T-helper 17 cell (primary cell): ENCODE measurements at places on chromosomes 6 and 20.
A peak's percentile ranks its signal among the peaks of the same experiment; 100 is the strongest.

GRCh38 chr6:113662688-113663333, 194.3 kb upstream of the MARCKS start:
- H3K27me3 ChIP-seq, result peaks cover 5% of the 10 kb centered on the region
- DNase-seq, result no peak
- no peaks in the 10 kb centered on the region for H3K36me3 ChIP-seq
- no peaks in the 10 kb centered on the region for H3K4me1 ChIP-seq

- peaks cover 14% of the 10 kb centered on the region for H3K4me1 ChIP-seq
- H3K4me3 ChIP-seq, result peak overlapping the region; percentile 67
- H3K27ac ChIP-seq, result peak overlapping the region; percentile 92
- peak; percentile 17 for DNase-seq
- H3K36me3 ChIP-seq, result no peaks in the 10 kb centered on the region
These were observed 25.3 kb upstream of the TOP1 start for GRCh38 chr20:41003143-41003935.

DNA sequence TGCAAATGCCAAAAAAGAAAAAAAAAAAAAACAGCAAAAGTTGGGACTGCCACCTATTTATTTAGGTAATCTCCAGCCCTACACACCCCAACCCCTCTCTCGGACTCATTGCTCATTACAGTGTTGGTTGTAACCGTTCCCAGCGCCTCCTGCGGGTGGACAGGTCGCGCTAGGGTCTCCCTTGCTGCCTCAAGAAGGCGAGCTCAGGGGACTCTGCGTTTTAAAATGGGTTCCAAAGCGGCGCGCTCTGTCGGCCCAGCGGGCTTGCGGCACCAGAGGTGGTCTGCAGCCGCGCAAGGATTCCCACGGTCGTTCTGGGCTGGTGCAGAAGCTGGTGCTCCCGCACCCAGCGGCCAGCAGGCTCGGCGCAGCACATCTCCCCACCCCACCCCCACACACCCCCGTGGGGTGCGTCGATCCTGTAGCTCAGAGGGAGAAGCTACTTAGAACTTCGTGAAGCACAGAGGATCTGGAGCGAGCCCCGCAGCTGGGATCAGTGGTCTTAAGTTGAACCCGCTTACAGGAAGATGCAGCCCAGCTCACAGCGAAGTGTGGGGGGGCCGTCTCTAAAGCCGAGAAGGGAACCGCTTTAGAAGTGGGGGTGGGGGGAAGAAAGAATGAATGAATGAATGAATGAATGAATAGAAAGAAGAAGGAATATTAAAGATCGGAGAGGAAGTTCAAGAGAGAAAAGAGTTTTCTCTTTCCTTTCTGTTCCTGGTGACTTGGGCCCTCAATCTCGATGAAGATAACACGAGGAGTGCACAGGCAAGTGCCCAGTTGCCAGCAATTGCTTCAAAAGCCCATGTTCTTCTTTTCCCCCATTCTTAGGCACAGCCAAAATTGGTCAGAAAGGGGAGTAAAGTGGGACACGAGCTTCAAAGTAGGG, 780 bp downstream of the TFAP2A start:
- H3K27ac ChIP-seq, result peak overlapping the region; percentile 67
- peaks cover 11% of the 10 kb centered on the region for H3K4me1 ChIP-seq
- peaks cover 6% of the 10 kb centered on the region for H3K36me3 ChIP-seq
- peak overlapping the region; percentile 91 for H3K4me3 ChIP-seq
- peaks cover 76% of the 10 kb centered on the region for H3K27me3 ChIP-seq

DNA sequence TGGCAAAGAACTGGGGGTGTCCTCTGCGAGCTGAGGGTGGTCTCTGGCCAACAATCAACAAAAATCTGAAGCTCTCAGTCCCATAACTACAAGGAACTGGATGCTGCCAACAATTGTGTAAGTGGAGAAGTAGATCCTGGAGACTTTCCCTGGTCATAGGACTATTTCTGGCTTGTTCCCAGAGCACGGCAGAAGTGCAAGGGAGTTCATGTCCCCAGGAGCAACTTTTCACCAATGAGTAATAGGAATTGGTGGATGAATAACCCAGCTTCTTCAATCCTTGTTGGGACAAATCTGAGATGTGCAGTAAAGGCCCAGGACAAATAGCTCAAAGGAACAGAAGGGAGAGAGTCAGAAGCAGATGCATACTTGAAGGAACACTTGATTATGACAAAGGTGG, 95.5 kb downstream of the QRSL1 start:
- H3K36me3 ChIP-seq, result no peaks in the 10 kb centered on the region
- H3K4me3 ChIP-seq, result no peak overlapping the region
- peaks cover 30% of the 10 kb centered on the region for H3K27me3 ChIP-seq

DNA sequence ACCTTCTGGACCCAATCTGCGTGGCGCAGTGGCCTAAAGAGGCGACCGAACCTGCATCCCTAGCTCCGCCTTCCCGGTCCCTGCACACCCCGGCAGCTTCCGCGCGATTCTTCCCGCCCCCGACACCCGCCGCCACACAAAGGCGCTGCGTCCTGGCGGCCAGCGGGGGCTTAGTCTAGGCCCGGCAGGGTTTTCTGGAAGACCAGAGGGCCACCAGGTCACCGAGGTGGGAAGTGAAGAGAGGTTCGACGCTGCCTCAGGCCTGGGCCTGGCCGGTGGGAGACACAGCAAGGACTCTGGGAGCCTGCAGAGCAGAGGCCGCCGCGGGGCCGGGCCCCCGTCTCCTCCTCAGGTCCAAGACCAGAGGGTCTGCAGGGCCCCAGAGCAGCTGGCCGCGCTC, 154.9 kb downstream of the OR2B2 start:
- no peaks in the 10 kb centered on the region for H3K36me3 ChIP-seq
- H3K27ac ChIP-seq, result peak overlapping the region; percentile 86
- H3K27me3 ChIP-seq, result no peaks in the 10 kb centered on the region

GRCh38 chr6:47203266-47203937, 106.3 kb downstream of the TNFRSF21 start:
- no peak overlapping the region for H3K4me3 ChIP-seq
- DNase-seq, result no peak
- H3K36me3 ChIP-seq, result no peaks in the 10 kb centered on the region
- no peak overlapping the region for H3K27ac ChIP-seq
- H3K4me1 ChIP-seq, result no peaks in the 10 kb centered on the region

- peaks cover 2% of the 10 kb centered on the region for H3K4me1 ChIP-seq
- no peak overlapping the region for H3K4me3 ChIP-seq
- no peak for DNase-seq
- H3K36me3 ChIP-seq, result peaks cover 2% of the 10 kb centered on the region
These were observed 60.6 kb downstream of the TOX2 start for GRCh38 chr20:43975096-43975768.

DNA sequence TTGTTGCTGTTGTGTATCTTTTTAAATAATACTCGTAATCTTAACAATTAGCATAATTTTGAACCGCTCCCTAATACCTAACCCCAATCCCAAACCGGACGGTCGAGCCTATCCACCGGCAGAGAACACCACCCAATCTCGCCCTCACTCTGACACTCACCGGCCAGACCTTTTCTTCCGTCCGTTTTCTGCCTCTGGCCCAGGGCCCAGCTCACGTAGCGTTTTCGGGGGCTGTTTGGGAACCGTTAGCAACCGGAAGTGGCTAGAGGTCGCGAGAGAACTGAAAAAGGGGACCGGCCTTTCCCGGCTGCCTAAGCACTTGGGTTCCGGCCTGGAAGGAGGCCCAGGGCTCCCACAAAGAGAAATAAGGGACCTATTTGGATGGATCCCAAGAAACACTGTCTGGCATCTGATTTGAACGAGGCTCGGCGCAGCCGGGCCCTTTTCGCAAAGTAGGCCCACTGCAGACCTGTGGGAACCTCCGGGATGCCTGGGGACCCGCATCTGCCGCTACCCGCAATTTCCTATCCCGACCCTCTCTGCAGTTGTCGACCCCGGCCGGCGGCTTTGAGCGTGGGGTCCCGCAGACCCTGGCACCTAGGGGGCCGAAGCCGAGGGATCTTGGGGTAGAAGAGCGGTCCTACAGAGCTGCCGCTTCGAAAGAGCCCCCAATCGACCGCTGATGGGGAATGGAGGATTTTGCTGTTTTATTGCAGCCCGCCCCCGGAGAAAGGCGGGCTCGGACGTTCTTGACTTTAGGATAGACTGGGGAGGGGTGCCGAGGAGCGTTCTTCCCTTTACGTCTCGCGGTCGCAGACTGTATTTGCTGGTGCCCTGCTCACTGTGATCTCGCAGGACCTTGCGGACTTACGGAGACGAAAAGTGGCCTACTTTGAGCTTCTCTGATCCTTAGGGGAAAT, 4.8 kb upstream of the ZKSCAN8 start:
- peak overlapping the region; percentile 100 for H3K27ac ChIP-seq
- no peaks in the 10 kb centered on the region for H3K27me3 ChIP-seq
- peak overlapping the region; percentile 96 for H3K4me3 ChIP-seq
- peaks cover 62% of the 10 kb centered on the region for H3K4me1 ChIP-seq
- H3K36me3 ChIP-seq, result peaks cover 6% of the 10 kb centered on the region

GRCh38 chr6:9100869-9101580, 665.7 kb upstream of the SLC35B3 start:
- H3K4me1 ChIP-seq, result no peaks in the 10 kb centered on the region
- H3K27ac ChIP-seq, result no peak overlapping the region
- H3K4me3 ChIP-seq, result no peak overlapping the region
- no peaks in the 10 kb centered on the region for H3K27me3 ChIP-seq

GRCh38 chr20:19835533-19836222, 77.6 kb downstream of the RIN2 start:
- no peak for DNase-seq
- H3K27me3 ChIP-seq, result peaks cover 47% of the 10 kb centered on the region
- peaks cover 11% of the 10 kb centered on the region for H3K4me1 ChIP-seq
- no peaks in the 10 kb centered on the region for H3K36me3 ChIP-seq
- H3K27ac ChIP-seq, result no peak overlapping the region
- no peak overlapping the region for H3K4me3 ChIP-seq

DNA sequence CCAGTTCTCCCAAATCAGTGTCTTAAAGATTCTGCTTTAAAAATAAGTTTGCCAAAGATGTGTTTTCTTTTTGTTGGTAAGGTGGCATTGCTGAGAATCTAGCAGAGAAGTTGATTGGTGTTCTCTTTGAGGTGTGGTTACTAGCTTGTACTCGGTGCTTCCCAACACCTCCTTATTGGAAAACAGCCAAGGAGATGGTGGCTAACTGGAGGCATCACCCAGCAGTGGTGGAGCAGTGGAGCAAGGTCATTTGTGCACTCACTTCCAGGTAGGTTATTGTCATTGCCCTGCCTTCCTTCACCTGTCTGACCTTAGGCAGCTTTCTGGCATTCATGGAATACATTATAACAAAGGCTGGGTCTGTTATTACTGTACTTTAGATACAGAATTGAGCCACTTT, 26.7 kb downstream of the RALGAPB start:
- no peak overlapping the region for H3K4me3 ChIP-seq
- peaks cover 13% of the 10 kb centered on the region for H3K36me3 ChIP-seq
- peaks cover 10% of the 10 kb centered on the region for H3K4me1 ChIP-seq
- no peaks in the 10 kb centered on the region for H3K27me3 ChIP-seq
- no peak for DNase-seq

DNA sequence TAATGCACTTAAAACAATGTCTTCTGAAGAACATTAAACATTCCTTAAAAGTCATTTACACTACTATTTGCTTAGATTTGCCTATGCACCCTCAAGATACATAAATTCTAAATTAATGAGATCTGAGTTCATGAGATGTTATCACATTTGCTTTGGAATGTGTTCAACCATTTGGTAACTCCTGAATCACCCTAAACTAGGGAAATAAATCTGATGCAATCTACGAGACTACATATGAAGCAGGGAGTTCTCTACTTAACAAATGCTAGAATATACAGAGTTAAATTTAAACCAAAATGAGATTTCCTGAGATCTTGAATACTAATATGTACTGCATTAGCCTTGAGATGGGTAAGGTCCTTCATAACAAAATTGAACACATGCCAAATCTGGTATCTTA, 170.1 kb downstream of the CLIC5 start:
- DNase-seq, result no peak
- H3K4me3 ChIP-seq, result no peak overlapping the region
- H3K27me3 ChIP-seq, result peaks cover 9% of the 10 kb centered on the region
- peaks cover 2% of the 10 kb centered on the region for H3K4me1 ChIP-seq
- H3K27ac ChIP-seq, result no peak overlapping the region

DNA sequence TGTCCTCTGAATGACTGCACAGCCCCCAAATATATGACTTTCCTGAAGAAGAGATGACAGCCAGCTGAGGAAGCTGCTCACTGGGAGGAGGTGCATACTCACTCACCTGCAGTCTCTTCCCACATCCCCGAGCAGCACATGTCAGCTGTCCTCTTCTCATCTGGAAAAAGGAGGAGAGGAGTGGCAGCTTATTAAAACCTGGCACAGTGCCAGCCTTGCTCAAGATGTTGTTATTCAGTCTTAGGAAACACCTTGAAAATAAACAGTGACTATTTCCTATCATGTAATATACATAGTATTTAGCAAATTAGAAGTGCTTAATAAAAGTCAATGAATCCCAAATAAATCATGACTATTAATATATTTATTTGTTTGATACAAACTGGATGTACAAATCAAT, 232.9 kb downstream of the EPM2A start:
- no peak overlapping the region for H3K27ac ChIP-seq
- DNase-seq, result no peak
- H3K27me3 ChIP-seq, result no peaks in the 10 kb centered on the region
- H3K4me1 ChIP-seq, result no peaks in the 10 kb centered on the region
- H3K4me3 ChIP-seq, result no peak overlapping the region

DNA sequence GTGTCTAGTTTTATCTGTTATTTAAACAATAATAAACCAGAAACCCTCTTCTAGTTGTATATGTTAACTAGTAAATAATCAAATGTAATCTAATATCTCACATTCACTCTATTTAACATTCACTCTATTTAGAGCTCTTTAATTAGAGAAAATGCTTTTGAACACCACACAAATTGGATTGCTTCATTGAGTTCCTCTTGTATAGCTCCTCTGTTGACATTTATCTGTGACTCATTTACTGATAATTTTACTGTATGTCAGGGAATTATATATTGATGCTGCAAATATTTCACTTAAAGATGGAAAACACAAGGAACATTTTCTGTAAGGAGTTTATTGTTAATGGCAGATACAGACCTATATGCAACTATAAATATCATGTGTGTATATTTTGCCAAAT, 594.6 kb downstream of the COL12A1 start:
- no peak overlapping the region for H3K27ac ChIP-seq
- no peaks in the 10 kb centered on the region for H3K27me3 ChIP-seq
- no peaks in the 10 kb centered on the region for H3K36me3 ChIP-seq
- no peaks in the 10 kb centered on the region for H3K4me1 ChIP-seq
- H3K4me3 ChIP-seq, result no peak overlapping the region

GRCh38 chr6:34178357-34179105, 32.6 kb upstream of the GRM4 start:
- no peak for DNase-seq
- H3K4me3 ChIP-seq, result no peak overlapping the region
- H3K4me1 ChIP-seq, result peaks cover 17% of the 10 kb centered on the region
- H3K27me3 ChIP-seq, result no peaks in the 10 kb centered on the region

- H3K27me3 ChIP-seq, result peaks cover 13% of the 10 kb centered on the region
- no peak for DNase-seq
- peaks cover 5% of the 10 kb centered on the region for H3K36me3 ChIP-seq
- peak overlapping the region; percentile 72 for H3K4me3 ChIP-seq
These were observed 189.0 kb upstream of the UST start for GRCh38 chr6:148557796-148558321.

- H3K4me3 ChIP-seq, result no peak overlapping the region
- no peak for DNase-seq
- no peak overlapping the region for H3K27ac ChIP-seq
- H3K4me1 ChIP-seq, result no peaks in the 10 kb centered on the region
These were observed 28.4 kb upstream of the CDH22 start for GRCh38 chr20:46336735-46337134.
